ENCODE measurements at places on chromosomes 4 and X.

- DNase-seq = no peak
Observed at GRCh38 chr4:20638825-20639224, 61.4 kb upstream of the PACRGL start.

DNA sequence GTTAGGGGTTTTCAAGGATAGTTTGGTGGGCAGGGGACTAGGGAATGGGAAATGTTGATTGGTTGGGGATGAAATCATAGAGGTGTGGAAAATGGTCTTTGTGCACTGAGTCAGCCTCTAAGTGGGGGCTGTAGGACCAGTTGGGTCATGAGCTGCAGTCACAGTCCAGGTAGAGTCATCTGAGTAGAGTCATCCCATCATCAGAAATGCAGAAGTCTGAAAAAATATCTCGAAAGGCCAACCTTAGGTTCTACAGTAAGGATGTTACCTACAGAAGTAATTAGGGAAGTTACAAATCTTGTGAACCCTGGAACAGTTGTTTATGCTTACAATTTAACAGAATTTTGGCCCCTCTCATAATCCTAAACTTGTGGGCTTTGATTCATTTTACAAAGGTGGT lies 63.4 kb upstream of the AP1S2 start:
- no peak for DNase-seq

DNA sequence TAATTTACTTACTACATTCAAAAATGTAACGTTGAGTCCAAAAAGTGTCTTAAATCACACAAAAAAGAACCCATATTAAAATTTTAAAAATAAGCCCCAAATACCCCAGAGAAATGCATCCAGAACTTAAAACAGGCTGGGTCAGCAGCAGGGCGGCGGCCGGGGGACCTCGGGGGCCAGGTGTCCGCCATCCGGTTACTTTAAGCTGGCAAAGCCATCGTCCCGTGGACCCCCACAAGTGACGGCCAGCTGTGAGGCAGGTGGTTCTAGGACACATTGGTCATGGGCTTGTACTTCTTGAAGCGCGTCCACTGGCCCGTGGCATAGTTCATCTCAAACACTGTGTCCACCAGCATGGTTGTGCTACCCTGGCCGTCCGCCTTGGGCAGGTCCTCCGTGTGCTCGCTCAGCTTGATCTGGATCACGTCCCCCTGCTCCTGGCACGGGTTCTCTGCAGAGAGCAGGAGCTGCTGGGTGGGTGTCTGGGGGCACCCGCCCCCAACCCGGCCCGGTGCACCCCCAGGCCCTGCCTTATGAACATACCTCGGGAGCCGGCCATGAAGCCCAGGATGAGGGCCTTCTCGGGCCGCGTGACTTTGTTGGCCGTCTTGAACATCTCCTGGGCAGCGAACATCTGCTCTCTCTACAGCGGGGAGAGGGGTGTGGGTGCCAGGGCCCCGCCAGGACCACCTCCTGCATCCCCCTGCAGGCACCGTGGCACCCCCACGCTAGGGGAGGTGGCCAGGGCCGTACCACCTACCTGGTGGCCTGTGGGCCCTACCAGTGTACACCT lies 25.5 kb downstream of the NELFA start:
- no peak for DNase-seq

DNA sequence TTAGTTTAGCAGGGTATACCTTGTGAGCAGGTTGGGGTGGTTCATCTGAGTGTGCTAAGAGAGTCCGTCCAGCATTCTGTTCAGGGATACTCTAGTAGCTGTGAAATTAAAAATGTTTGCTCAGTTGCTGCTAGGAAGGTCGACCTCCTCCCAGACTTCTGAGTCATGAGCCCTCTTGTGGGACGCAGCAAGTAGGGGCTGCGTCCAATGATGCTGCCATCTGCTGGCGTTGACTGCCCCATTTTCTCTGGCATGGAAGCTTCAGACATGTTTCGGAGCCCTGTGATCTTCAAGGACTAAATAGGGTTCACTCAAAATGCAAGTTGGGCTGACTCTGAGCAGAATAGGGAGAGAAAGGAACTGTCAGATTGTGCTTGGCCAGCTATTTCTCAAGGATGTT lies 201.0 kb upstream of the ARSJ start:
- DNase-seq = peak; percentile 88

- no peak for DNase-seq
Observed at GRCh38 chrX:44507292-44507691, 35.4 kb downstream of the FUNDC1 start.

DNA sequence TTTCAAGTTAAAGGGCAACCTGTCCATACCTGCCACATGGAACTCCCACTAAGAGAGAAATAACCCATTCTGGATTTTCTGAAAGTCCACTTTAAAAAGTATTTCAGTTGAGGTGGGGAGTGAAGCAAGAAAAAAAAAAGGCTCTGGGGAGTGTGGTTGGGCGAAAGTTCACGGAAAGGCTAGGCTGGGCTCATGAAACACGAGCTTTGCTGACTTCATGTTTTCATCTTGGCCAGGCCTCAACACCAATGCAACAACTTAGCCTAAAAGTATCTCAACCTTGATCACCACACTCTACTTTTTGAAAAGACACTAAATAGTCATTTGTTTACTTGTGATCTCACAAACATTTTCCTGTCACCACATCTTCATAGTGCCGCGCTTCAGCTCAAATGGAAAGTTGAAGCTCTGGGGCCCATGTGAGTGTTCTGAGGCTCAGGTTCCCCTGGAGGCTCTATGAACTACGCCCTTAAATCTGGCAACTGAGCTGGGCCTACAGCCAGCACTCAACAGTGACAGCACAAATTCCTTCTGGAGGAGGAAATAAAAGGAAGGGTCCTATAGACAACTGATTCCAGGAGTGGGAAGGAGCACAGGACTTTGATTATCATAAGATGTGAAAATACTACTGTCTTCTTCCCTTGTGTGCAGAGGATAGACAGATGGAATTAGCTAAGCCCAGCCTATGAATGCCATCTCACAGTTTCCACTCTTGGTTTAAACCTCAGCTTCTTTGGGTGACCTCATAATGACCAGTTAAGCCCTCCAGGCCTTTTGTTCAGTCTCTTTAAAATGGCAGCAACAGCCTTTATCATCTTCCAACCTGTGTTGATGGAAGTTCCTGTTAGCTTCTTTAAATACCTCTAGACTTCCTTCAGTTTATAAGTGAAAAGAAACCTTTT lies 5.1 kb downstream of the CD40LG start:
- no peak for DNase-seq

DNA sequence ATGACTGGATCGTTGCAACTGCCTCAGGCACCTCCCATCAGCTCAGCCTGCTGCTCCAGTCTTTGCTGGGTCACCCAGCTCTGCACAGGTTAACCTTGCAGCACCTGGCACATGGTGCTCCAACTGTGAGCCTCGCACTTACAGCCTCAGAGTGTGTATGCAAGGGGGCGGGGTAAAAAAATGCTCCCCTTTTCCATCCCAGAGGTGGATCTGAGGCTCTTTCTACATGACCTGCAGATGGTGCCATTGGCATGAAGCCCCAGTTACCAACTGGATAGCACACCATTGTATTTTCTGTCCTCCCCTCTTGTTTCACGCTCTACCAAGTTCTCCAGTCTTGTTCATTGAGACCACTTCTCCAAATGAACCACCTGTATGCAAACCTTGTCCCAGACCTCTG lies 46.2 kb upstream of the TRPC3 start:
- peak; percentile 68 for DNase-seq

- DNase-seq = no peak
Observed at GRCh38 chr4:123939621-123940020, 543.0 kb downstream of the SPRY1 start.

GRCh38 chr4:123450393-123450792 lies 53.8 kb downstream of the SPRY1 start:
- no peak for DNase-seq

GRCh38 chr4:26288355-26288909 lies 32.4 kb upstream of the RBPJ start:
- no peak for DNase-seq

GRCh38 chr4:40749717-40750460 lies at the start of gene NSUN7:
Gene NSUN7, plus strand, starts transcription at chr4:40749955. Its CDS starts 739 bp downstream, at chr4:40750694.
- peak; percentile 97 for DNase-seq

- peak; percentile 24 for DNase-seq
Observed at GRCh38 chr4:2624782-2625530, 88.5 kb downstream of the FAM193A start.

DNA sequence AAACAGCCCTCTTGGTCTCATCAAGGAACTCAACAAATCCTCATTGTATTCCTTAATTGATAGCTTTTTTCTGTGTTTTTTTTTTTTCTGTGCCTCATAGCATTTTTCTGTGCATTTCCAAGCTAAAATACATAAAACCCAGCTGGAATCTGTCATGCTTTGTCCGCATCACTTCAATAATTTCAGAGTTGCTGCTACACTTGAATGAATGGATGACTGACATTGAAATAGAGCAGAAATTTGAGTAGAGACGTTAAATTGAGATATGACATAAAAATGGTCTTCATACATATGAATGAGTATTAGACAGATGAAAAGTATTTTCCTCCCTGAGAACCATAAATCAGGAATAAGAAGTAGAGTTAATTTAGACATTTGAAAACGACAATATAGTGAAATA lies 593.2 kb downstream of the TMA16 start:
- no peak for DNase-seq

- no peak for DNase-seq
Observed at GRCh38 chr4:188450571-188450970, 311.3 kb downstream of the TRIML1 start.

DNA sequence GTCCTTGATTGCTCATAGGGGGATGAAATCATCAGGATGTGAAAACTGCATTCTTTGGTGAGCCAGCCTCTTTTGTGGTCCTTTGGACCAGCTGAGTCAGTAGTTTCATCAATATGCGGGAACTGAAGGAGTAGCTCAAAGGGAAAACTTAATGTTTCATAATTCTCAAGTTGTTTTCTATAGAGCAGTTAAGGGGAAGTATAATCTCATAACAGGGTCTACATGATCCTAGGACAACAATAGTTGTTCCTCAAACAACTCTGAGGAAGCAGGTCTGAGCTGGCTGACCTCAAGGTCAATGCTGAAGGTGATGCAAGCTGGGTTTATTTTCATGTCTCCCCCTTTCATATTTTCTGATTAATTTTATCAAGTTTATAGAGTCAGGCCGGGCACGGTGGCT lies 36.1 kb upstream of the IRF2 start:
- no peak for DNase-seq

GRCh38 chr4:53702334-53703266 lies 111.3 kb upstream of the LNX1 start:
- DNase-seq = peak; percentile 76

DNA sequence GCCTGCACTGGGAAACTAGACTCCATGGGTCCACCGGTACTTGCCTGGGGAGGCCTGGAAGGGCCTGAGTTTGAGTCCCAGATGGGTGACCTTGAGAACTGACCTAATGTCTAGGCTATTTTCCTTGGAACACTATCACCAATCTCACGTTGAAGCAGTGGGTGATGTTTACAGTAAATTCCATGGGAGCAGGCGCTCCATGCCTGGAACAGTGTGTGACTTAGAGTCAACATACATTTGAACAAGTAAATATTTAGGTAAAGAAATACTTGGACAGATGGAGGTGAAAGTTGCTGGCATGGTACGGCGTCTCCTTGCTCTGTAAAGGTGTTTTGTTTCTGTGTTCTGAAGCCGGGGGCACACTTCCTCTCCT lies 47.5 kb downstream of the TBC1D14 start:
- no peak for DNase-seq

GRCh38 chr4:128349921-128350320 lies 62.3 kb upstream of the PGRMC2 start:
- DNase-seq = no peak

DNA sequence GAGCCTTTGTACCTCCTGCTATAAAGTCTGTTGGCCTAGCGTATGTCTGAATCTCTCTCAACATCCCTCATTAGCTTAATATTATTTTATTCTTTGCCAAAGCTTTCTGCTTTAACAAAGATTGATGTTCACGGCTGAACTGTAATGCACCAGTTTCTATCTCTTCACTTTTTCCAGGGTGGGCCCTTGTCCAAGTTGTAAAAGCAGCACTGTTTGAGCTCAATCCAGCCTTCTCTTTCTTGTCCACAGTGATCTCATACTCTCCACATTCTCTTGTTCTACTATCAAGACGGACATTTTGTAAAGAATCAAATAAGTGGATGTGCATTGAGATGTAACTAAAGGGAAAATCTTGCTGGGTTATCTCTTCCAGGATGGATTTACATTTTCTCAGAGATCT lies 34.4 kb upstream of the RTL3 start:
- DNase-seq = no peak

GRCh38 chr4:56127716-56128115 lies 179.0 kb downstream of the CEP135 start:
- DNase-seq = no peak

DNA sequence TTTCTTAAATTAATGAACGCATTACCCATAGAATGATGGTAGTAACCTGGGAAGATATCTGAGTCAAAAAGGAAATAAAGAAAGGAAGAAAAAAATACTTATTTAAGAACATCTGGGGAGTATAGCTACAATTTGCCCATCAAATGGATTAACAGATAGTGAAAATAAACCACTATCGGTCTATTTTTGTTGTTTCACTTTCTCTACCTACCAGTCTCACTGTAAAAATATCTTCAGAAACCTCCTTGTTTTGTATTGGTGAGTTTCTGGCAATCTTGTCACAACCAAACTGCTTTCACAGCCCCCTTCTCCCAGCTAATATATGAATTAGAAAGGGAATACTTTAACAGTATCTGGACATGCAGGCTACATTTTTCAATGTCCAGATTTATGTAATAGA lies 783.5 kb downstream of the STPG2 start:
- no peak for DNase-seq

DNA sequence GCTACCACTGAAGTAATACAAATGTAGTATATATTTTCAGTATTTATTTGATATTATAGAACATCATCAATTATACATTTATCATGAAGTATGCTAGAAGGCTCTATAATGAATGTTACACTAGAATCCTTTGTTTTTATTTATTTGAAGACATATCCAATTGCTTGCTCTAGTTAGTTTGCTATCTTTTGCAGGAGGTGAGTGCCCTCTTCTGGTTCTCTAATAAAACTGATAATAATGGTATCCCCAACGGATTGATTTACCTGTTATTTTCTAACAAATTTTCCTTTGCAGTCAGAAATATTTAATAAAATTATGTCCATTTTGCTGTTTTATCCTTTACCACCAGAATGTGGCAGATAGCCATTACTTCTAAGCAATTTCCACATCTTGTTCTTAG lies 274.3 kb upstream of the TACR3 start:
- no peak for DNase-seq

DNA sequence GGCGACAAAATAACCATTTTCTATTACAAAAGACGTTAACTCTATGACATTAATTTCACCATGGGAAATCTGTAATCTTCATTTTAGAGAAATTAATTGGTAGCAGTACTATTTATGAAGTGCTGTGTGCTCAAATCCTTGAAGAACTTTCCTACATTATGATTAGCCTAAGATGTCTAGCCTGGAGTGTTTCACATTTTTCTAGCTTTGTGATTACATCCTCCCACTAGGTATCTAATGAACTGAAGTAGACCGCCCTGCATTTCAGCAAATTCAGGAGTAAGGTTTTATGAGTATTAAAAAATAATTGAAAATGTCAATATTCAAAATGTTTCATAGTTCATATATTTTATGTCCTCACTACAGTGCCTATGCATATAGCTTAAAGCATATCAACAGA lies 713.1 kb downstream of the CCSER1 start:
- no peak for DNase-seq

Data from endodermal cell (in vitro differentiated cells).